H9 (cell line): ENCODE measurements at places on chromosomes 5 and 9.

GRCh38 chr5:55568654-55569512, 34.1 kb upstream of the PLPP1 start:
- no peak for DNase-seq

GRCh38 chr9:78606001-78606379, 309.1 kb downstream of the PSAT1 start:
- DNase-seq = no peak

GRCh38 chr9:38207247-38207778, 138.3 kb upstream of the SHB start:
- DNase-seq = no peak

DNA sequence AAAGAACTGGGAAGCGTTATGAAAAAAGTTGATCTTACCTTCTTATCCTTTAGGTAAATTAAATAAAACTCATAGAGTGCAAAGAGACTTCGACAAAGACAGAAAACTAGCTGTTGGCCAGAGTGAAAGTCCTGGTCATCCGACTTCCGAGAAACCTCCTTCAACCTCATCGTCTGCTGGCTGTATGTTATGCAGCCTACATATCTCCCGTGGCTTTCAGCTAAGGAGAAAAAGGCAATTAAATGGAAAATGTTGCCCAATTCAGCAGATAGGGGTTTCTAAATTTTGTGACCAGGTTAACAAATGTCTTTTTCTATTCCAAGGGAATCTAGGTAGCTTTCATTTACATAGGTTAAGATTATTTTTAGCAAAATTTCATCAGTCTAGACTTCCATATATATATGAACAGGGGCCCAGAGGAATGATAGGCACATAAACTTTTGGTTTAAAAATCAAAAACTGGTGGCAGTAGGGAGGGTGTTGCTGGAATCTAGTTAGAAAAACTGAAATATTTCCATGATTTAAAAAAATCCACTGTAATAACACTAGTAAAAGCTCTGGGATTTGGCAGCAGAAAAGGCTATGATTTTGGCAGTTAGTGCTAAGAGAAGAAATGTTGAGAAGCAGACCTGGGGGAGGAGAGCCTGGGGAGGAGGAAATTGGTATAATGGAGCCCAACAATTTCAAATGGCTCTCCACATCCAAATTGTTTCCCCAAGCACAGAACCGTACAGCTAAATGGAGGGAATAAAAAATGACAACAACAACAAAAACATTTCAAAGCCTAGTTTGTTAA, 32.1 kb downstream of the RAI14 start:
- DNase-seq = no peak

DNA sequence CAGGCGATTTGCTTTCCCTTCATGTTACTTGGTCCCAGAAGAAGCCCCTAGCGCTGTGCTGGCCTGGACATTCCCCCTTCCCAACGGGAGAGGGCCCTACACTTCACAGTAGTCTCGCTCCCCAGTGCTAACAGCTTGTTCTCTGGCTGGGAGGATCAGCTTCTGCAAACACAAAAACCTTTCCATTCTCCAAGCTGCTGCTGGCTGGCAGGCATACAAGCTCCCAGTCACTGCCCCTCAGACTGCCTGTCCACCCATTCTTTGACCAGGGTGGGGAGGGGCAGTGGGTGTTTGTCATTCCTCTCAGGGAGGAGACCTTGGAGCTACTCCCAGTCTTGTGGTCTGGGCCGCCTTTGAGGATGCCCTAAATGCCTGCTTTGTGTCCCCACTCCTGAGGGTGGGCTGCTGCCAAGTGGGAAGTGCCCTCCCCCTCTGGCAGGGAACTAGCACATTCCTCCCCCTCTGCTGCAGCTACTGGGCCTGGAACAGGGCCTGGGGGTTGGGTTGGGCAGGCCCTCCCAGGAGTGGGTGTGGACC, 20.8 kb downstream of the ENHO start:
- peak; percentile 54 for DNase-seq

DNA sequence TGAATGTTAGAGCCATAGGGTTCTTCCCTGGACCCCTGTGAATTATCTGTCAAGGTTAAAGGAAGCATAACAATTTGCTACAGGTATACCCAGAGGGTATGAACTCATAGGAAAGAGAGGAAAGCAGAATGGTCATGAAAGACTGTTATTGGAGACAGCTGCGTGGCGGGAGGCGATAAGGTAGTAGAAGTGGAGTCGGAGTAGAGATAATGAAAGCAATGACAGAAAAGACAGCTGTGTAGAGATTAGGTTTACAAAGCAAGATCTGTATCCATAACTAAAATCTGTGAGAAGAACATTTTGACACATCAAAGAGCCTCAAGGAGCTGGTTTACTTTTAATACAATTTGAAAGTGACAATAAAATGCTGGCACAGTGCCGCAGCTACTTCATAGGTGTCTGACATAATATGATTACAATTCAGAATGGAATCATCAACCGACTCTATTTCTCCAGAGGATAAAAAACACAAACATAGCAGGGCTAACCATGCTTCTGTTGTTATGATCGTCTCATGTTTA, 603.9 kb downstream of the CDH12 start:
- no peak for DNase-seq

DNA sequence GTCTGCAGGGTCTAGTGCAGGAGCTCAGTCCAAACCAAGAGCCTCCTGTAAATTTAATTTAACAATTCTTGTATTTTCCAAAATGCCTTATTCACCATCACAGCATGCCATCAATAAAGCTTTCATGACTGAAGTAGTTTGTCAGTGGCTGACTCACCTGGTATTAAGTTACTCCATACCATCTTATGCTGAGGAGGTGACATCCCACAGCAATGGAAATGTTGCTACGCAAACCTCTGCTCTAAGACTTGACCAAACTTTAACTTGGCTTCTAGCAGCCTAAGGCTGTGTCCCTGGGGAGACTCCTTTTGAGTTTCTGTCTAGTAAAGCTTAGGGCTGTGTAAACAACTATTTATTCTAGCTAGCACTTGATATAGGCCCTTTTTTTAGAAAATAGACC, 1231.3 kb upstream of the CDH18 start:
- no peak for DNase-seq

- DNase-seq = no peak
Measured at GRCh38 chr9:36214571-36214970, 23.9 kb downstream of the CLTA start.

DNA sequence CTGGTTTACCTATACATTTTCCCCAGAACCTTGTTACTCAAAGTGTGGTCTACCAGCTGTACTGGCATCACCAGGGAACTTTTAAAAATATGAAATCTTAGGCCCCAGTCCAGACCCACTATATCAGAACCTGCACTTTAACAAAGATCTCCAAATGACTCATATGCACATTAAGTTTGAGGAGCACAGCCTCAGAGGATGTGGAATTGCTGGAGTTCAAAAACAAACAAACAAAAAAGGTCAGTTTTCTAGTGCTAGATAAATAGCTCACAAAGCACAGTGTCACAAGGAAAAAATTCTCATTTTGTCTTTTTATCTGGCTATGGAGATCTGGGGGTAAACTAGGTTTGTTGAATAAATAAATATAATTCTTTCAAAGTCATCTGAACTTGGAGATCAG, 68.9 kb upstream of the ANKRD55 start:
- no peak for DNase-seq

DNA sequence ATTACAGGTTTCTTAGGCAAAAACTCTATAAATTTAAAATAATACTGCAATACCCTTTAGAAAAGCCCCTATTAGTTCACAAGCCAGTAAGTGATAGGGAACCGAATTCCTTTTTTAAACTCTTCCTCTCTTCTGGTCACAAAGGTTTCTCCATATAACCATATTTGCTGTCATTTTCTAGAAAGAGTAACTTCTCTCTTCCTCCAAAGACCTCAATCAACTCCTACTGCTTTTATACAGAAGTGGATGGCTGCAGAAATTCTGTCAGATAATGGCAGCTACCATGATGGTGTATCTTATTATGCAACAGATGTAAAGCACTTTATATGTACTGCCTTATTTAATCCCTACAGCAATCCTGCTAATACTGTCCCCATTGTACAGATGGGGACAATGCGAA, 6.2 kb downstream of the TUT7 start:
- DNase-seq = no peak

DNA sequence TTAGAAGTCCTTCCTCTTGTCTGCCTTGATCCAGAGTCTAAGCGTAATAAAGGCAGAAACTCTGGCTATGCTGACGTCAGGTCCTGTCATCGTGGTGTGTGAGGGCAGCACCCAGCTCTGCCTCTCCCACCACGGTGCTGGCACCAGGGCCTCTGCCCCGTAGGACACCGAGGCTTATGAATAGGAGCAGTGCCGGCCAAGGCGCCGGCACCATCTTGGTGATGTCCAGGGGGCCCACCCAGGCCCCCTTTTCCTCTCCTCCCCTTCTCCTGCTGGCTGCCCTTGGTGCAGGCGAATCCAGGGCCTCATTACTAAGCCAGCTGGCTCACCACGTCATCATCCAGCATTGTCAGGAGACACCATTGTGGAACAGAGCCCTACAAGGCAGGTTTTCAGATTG, 252.3 kb downstream of the FANCC start:
- no peak for DNase-seq

- no peak for DNase-seq
Measured at GRCh38 chr5:120088412-120088811, 375.7 kb upstream of the PRR16 start.

GRCh38 chr5:156778139-156778706, 71.9 kb upstream of the PPP1R2B start:
- no peak for DNase-seq

- DNase-seq = no peak
Measured at GRCh38 chr9:78533500-78533899, 236.6 kb downstream of the PSAT1 start.

DNA sequence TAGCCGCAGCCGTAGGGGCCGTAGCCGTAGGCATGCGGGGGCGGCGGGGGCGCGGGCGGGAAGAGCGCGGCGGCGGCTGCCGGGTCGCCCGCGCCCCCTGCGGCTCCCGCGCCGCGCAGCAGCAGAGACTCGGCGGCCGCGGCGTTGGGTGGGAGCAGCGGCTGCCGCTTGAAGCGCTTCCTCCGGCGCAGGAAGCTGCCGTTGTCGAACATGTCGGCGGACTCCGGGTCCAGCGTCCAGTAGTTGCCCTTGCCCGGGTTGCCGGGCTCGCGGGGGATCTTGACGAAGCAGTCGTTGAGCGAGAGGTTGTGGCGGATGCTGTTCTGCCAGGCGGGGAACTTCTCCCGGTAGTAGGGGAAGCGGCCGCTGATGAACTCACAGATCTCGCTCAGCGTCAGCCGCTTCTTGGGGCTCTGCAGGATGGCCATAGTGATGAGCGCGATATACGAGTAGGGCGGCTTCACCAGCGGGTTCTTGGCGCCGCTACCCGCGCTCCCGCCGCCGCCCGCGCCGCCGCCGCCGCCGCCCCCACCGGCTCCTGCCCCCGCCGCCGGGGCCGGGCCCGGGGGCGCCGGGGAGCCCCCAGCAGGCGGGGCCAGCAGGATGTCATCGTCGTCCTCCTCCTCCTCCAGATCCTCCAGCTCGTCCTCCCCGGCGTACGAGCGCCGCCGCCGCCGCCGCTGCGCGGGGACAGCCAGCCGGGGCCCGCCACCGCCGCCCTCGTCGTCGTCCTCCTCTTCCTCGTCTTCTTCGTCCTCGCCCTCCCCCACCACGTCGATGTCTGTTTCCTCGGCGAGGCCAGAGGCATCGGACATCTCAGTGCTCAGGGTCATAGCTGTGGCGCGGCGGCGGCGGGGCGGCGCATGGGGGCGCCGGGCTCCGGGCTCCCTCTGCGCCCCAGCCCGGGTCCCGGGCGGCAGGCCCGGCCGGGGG, 781 bp downstream of the FOXD1 start:
- peak; percentile 72 for DNase-seq

GRCh38 chr5:6786786-6787495, 73.7 kb downstream of the TENT4A start:
- no peak for DNase-seq

- no peak for DNase-seq
Measured at GRCh38 chr5:57828221-57828620, 345.6 kb upstream of the ACTBL2 start.

- peak; percentile 76 for DNase-seq
Measured at GRCh38 chr5:125835293-125836172, 587.7 kb upstream of the GRAMD2B start.

GRCh38 chr5:80234116-80234948, 21.5 kb downstream of the SERINC5 start:
- DNase-seq = no peak

- DNase-seq = peak; percentile 52
Measured at GRCh38 chr5:72817076-72817481, 618 bp downstream of the TNPO1 start.

DNA sequence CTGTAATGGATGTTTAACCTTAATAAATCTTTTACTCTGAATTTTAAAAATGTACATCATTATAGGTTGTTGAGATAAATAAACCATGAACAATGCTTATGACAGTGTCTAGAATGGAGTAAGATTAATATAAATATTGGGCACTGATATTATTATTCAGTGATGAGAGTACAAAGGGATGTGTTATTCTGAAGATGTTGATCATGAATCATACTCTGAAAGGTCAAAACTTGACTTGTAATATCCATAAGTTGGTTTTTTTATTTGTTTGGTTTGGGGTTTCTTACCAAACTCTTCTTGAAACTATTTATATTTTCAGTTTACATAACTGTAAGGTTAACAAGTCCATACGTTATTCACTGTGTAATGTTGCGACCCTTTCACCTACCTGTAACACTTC, 163.2 kb downstream of the MPDZ start:
- no peak for DNase-seq

- DNase-seq = no peak
Measured at GRCh38 chr5:96893342-96893741, 17.0 kb downstream of the ERAP2 start.

- DNase-seq = no peak
Measured at GRCh38 chr9:81902626-81903025, 25.6 kb upstream of the SPATA31D4 start.

- no peak for DNase-seq
Measured at GRCh38 chr9:97688654-97689053, 8.5 kb downstream of the XPA start.

GRCh38 chr5:124264499-124264898, 481.9 kb downstream of the ZNF608 start:
- no peak for DNase-seq

DNA sequence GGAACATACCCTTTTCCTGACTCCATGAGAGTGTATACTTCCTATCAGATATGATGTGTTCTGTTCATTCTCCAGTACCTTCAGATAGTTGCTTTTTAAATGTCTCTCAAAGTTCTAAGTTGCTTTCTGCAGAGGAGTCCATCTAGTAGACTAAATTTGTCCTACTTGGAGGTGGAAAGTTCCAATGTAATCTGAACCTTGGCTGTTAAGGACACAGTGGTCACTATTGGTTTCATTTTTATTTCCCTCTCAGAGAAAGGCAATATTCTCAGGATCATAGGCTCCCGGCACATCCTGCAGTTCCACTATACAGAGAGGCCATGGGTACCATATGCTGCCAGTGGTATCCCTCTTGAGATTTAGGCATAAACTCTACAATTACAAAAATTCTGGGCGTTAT, 634.6 kb downstream of the LRRC70 start:
- DNase-seq = no peak

GRCh38 chr9:95980262-95981125, 105.0 kb downstream of the ERCC6L2 start:
- no peak for DNase-seq

GRCh38 chr5:53084546-53085255, 24.9 kb downstream of the MOCS2 start:
- DNase-seq = no peak
